ENCODE measurements at places on chromosomes 16 and 17.

- no peak for DNase-seq
These were observed at the start of gene GSG1L for GRCh38 chr16:28063591-28064061. TSS of gene GSG1L (minus strand) at chr16:28063714. CDS start at chr16:28063424, 290 bp downstream.

GRCh38 chr16:58118801-58119508, 10.2 kb downstream of the CFAP20 start:
- DNase-seq = no peak

DNA sequence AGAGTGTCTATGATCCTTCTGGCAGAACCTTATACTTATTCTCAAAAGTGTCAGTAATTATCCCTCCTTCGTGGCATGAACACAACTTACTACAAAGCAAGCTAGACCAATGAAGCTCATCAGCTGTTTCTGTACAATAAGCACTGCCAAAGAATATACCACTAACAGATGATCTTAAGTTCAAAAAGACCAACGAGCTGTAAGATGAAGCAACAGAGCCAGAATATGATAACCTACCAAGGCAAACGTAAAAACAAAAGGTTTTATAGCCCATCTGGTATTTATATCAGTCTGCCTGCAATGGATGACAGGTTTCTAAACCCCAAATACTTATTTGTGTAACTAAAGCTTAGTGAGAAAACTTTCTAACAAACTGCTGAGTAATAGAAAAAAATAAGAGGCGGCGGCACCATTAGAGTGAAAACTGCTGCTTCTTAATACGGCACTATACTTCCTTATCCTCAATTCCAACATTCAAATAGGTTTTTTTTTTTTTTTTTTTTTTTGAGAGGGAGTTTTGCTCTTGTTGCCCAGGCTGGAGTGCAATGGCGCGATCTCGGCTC, 22.1 kb downstream of the NME2 start:
- DNase-seq = no peak

DNA sequence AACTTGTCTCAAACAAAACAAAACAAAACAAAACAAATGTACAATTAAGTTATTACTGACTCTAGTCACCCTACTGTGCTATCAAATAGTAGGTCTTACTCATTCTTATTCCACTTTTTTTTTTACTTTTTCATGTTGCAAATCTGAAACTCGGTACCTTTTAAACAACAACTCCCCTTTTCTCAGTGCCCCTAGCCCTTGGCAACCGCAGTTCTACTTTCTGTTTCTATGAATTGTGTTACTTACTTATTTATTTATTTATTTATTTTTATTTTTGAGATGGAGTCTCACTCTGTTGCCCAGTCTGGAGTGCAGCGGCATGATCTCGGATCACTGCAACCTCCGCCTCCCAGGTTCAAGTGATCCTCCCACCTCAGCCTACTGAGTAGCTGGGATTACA, 104.0 kb downstream of the SLC39A11 start:
- no peak for DNase-seq

Measured in amniotic stem cell (primary cell).